Activated CD4-positive, alpha-beta memory T cell treated with anti-CD3 and anti-CD28 coated beads, Interleukin-2, amount 10 ng/mL, durations not matched to agents 7 days and 5 days (primary cell): ENCODE measurements at places on chromosomes 13 and 19. TPM values are rescaled to one million over a fixed set of nuclear protein-coding genes. Genes with fewer than 3 reads are reported as not detected.
A peak's percentile ranks its signal among the peaks of the same experiment; 100 is the strongest.

GRCh38 chr13:109331011-109331433, 455.4 kb downstream of the IRS2 start:
- H3K27me3 ChIP-seq, result no peaks in the 10 kb centered on the region
- H3K36me3 ChIP-seq, result no peaks in the 10 kb centered on the region
- no peak for DNase-seq
- no peaks in the 10 kb centered on the region for H3K4me1 ChIP-seq

DNA sequence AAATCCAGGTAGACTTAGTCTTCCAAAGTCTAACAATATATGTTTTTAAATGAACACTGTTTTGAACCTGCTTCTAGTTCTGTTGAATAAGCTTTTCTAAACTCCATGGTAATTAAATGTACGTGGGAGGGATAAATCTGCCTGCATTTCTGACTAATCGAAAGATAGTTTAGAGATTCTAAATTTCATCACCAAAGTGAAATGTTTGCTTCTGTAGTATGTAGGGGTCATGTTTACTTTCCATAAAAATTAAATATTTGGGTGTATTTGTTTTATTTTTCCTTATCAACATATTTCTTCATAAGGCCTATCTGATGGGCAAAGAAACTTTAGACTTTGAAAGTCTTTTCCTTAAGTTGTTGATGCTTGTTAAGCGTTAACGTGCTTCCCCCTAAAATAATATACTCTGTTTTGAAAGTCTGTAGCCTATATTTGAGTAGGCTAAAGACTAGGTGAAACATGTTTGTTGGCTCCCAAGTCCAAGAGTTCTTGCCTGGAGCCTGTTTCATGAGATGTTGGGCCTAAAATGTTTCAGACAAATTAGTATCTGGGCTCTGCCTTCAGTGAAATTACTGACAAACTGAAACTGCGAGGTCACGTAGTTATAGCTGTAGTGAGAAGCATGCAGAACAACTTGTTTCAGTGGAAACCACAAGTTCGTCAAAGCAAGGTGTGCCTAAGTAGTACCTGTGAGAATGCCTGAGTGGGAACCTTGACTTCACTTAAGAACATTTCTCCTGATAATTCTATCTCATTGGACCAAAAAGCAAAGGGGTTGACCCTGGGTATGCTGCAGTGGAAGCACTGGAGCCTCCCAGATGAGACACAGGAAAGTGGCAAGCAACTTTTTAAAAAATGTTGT, 126.2 kb downstream of the LMO7 start:
- peak overlapping the region; percentile 55 for H3K4me3 ChIP-seq
- no peaks in the 10 kb centered on the region for H3K36me3 ChIP-seq
- peak overlapping the region; percentile 69 for H3K27ac ChIP-seq
- peak; percentile 27 for DNase-seq
- no peaks in the 10 kb centered on the region for H3K27me3 ChIP-seq
- peaks cover 36% of the 10 kb centered on the region for H3K4me1 ChIP-seq

DNA sequence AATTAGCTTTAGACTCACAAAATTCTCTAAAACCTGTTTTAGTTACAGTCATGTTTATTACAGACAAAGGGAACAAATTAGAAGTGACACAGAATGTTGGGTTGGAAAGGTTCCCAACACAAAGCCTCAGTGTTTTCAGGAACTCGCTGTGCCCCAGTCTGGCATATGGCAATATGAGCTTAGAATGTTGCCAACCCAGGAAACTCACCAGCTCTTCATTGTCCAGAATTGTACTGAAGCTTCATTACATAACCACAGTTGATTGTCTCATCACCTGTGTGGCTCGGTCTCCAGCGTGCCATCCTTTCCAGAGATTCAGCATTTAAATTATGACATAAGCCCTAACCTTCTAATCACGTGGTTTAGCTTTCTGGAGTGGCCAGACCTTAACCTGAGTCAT, 19.1 kb downstream of the ZNF264 start:
- H3K36me3 ChIP-seq, result peaks cover 82% of the 10 kb centered on the region
- DNase-seq, result no peak
- H3K4me3 ChIP-seq, result no peak overlapping the region
- H3K27me3 ChIP-seq, result no peaks in the 10 kb centered on the region
- no peaks in the 10 kb centered on the region for H3K4me1 ChIP-seq

DNA sequence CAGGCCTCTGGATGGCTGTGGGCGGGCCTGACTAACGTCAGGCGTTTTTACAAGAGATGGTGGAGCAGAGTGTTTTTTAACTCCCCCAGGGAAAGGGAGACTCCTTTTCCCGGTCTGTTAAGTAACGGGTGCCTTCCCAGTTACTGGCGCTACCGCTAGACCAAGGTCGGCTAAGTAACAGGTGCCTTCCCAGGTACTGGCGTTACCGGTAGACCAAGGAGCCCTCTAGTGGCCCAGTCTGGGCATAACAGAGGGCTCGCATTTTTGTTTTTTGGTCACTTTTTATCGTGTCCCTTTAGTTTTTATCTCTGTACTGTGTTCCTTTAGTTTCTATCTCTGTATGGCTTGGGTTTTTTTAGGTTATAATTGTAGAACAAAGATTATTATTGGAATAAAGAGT, 10.0 kb downstream of the ZNF383 start:
- no peaks in the 10 kb centered on the region for H3K27me3 ChIP-seq
- no peaks in the 10 kb centered on the region for H3K4me1 ChIP-seq
- H3K36me3 ChIP-seq, result peaks cover 73% of the 10 kb centered on the region
- peak; percentile 31 for DNase-seq
- no peak overlapping the region for H3K4me3 ChIP-seq

DNA sequence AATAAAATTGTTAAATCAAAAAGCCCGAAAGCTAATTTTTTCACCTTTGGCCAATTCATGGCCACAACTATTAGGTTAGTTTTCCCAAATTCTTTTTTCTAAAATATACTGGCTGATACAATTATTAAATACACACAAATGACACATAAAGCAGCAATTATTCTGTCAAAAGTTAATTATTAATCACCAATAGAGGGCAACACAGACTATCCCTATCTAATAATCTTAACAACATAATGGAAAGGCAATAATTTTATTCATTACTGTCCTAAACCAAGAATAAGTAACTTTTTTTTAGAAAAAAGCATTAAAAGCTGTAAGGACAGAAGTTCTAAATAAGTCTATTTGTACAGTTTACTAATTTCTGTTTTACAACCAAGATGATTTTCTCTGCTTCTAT, 51.7 kb downstream of the KATNAL1 start:
- no peak overlapping the region for H3K27ac ChIP-seq
- H3K4me1 ChIP-seq, result peaks cover 22% of the 10 kb centered on the region
- no peak for DNase-seq
- no peaks in the 10 kb centered on the region for H3K27me3 ChIP-seq
- H3K4me3 ChIP-seq, result no peak overlapping the region
- peaks cover 14% of the 10 kb centered on the region for H3K36me3 ChIP-seq

GRCh38 chr13:62309904-62310303, 894.3 kb upstream of the PCDH20 start:
- no peak overlapping the region for H3K4me3 ChIP-seq
- DNase-seq, result no peak
- H3K4me1 ChIP-seq, result no peaks in the 10 kb centered on the region
- no peaks in the 10 kb centered on the region for H3K36me3 ChIP-seq
- no peak overlapping the region for H3K27ac ChIP-seq

DNA sequence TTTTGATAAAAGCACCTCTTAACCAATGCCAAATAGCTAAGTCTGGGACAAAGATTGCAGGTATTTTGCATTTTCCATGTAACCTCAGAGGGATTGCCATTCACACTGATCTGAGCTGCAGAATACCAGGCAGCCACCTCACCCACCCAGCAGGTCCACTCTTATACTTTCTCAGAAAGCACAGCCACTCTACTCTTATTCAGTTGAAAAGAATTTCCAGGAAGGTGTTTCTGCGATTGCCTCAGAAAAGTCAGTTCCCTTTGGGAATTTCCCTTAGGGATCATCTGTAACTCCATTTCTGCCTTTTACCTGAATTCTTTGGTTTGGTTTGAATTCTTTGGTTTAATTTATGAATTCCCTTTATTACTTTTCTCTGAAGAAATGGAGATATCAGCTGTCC, 904 bp upstream of the ALOX5AP start:
- peak overlapping the region; percentile 97 for H3K27ac ChIP-seq
- H3K4me1 ChIP-seq, result peaks cover 52% of the 10 kb centered on the region

DNA sequence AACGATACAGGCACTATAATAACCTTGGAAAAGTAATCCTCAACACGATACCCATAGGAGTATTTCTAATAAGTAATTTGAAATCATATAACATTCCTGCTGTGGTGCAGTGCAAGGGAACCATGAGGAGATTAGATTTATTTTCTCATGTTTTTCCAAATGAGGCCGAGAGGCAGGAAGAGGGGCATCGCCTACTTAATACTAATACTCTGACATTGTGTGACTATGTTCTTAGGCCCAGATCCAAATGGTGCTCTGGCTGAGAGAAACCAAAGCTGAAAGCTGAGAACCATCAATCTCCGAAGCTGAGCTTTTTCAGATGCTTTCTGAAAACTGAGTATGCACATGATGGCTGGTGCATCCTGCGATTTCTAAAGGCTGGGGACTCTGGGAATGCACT, 248.0 kb upstream of the MAB21L1 start:
- no peaks in the 10 kb centered on the region for H3K36me3 ChIP-seq
- no peak overlapping the region for H3K4me3 ChIP-seq
- H3K27me3 ChIP-seq, result no peaks in the 10 kb centered on the region
- no peak overlapping the region for H3K27ac ChIP-seq

DNA sequence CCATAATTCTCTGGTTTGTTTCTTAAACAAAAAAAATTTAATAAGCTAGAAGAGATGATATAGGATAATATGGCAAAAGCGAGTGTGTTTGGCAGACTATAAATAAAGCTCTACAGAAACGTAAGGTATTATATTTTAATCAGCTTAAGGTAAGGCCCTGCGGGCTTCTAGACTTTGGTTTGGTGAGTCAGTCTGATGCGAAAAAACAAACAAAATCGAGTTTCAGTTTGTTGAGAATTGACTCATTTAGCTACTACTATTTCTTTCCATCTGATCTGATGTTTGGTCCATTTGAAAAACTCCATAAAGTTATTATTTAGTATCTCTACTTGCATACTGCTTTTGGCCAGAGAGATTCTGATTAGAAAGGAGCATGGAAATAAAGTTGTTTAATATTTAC, 138.0 kb downstream of the MIPEP start:
- H3K36me3 ChIP-seq, result no peaks in the 10 kb centered on the region
- DNase-seq, result no peak
- peaks cover 43% of the 10 kb centered on the region for H3K4me1 ChIP-seq

Gene PRTN3
- not detected for total RNA-seq

Gene EMP3
- 418 TPM for total RNA-seq

Gene TLE6
- total RNA-seq, result 2.0 TPM

Gene SULT2A1
- total RNA-seq, result not detected

Gene ATP4A
- not detected for total RNA-seq
